ENCODE measurements at places on chromosomes 7 and 10. TPM values are rescaled to one million over a fixed set of nuclear protein-coding genes. Genes with fewer than 3 reads are reported as not detected.

The MET gene
- total RNA-seq: 1.4 TPM

GRCh38 chr10:95987685-95988426, 55.5 kb upstream of the CCNJ start:
- no peak for DNase-seq

GRCh38 chr7:123372368-123372767, 162.0 kb downstream of the IQUB start:
- no peak for DNase-seq

DNA sequence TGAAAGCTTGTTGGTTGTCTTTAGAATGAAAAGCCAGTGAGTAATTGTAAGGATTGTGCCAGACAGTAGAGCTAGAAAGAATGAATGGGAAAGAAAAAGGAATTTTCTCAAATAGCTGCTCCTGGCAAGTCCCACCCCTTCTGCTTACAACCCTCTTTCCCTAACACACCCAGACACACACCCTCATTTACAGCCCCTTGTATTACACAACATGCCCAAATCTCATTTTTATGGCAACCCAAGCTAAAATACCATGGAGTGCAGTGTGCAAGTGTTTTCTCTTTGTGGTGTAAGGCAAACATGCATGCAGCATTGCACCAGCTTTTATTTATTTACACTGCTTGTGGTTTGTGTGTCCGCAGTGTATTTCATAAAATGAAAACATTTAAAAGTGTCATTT, 1.5 kb downstream of the PRKAR2B start:
- DNase-seq: no peak

The ACBD7 gene
- 1.9 TPM for total RNA-seq

The HTR7 gene
- not detected for total RNA-seq

The SPDYE8 gene
- total RNA-seq: not detected

The HMX3 gene
- total RNA-seq: 0.19 TPM

DNA sequence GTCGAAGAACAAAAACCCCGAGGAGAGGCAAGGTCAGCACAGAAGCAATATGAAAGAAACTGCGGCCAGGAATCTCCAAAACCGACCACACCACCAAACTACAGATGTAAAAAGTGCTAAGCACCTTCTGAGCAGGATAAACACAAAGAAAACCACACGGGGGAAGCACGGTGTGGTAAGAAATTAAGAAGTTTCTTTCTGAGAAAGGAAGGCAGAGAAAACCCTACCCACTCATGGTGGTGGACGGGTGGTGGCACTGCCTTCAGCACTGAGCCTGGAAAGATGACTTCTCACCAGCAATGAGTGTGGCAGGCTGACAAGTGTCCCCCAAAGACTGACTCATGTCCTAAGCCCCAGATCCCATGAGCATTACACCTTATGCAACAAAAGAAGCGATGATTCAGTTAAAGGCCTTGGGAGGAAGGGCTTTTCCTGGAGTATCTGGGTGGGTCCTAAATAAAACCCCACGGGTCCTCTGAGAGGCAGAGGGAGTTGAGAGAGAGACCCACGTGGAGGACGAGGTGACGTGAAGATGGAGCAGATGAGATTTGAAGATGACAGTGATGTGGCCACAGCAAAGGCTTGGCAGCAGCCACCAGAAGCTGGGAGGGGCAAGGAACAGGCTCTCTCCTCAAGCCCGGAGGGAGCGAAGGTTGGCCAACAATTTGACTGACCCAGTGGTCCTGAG, 124.9 kb downstream of the DLG5 start:
- DNase-seq: peak; percentile 79

DNA sequence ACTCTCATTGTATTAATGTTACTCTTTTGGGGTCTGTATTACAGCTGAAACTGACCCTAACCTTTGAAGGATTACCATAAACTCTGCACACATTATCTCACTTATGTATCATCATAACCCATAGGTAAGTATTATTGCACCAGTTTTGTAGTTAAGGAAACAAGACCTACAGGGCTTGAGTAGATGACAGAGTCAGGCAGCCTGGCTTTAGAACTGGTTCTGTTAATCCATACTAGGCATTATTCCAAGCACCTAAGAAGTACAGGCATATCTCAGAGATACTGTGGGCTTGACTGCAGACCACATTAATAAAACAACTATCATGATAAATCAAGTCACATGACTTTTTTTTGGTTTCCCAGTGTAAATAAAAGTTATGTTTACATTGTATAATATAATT, 17.1 kb upstream of the AKR1B1 start:
- DNase-seq: no peak

The AKR1E2 gene
- 3.9 TPM for total RNA-seq

DNA sequence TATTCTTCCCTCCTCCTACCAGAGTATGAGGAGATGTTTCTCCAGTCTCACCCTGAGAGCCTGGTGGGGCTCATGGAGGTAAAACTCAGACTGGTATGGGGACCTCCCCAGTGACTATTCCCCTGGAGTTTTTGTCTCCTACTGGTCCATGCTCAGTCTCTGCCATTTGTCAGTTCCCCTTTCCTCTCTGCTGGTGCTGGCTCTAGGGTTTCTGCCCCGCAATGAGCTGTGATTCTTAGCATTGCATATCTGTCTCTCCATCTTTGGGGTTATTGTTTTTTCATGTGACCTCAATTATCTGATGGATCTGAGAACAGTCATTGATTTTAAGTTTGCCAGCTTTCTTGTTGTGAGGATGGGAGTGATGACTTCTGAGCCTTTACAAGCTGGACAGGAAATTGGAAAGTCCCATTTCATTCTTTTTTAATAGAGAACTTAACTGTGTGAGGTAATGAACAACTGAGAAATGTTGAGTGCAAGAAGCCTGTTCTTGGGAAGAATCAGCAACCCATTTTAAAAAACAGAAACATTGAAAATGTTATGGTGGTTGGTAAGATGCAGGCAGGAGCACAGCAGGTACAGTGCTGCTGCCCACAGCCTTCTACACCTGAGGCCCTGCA, 26.9 kb downstream of the NACAD start:
- DNase-seq: no peak

The PNLIPRP2 gene
- total RNA-seq: not detected

DNA sequence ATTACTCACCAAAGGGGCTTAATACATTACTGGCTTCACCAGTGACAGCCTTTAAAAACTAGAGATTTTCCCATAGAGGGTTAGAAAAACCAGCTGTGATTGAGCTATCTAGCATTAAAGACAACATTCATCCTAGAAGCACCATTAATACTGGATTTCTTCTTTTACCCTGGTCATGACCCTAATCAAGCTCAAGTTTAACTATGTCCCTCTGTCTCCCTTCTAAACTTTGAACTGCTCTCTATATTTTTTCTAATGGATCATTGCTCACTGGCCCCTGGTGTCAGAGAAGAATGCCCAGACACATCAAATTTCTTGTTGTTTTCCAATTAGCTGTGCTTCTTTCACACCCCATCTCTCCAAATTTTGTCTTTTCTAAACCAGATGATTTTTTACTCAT, 1101.3 kb downstream of the XPNPEP1 start:
- no peak for DNase-seq

- no peak for DNase-seq
Measured at GRCh38 chr10:102769375-102770107, 25.8 kb downstream of the WBP1L start.

DNA sequence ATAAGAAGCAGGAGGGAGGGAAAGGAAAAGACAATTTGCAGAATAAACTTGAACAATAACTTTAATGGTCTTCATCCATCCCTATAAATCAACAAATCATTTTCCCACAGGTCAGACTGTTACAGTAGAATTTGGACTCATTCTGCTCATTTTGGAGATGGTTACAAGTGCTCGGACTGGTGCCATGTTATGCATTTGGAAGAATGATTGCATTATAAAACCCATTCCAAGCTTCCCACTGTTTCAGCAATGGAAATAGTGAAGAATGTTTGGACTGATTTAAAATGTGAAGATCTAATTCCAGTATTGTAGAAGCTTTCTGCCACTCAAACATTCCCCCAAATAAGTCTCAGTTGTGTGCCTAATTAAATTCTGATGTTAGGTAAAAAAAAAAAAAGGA, 99.7 kb upstream of the ZEB1 start:
- no peak for DNase-seq

The SPDYE2B gene
- total RNA-seq: not detected

- no peak for DNase-seq
Measured at GRCh38 chr10:593901-594457, 95.5 kb downstream of the DIP2C start.

- no peak for DNase-seq
Measured at GRCh38 chr10:49629431-49629881, 15.6 kb downstream of the CHAT start.

DNA sequence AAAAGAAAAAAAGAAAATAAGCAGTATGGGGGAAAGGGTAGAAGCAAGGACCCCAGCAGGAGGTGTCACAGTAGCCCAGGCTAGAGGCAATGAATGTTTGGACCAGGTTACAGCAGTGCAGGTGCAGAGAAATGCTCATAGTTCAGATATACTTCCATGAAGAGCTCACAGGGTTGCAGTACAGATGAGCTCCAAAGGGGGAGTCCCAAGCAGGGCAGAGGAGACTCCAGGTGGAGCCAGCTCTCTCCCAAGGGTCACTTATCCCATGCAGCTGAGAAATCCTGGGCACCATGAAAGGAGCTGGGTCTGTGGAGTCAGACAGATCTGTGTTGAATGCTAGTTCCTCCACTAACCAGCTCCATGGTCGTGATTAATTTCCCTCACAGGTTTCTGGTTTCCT, 174.9 kb downstream of the C7orf25 start:
- no peak for DNase-seq

The CFTR gene
- not detected for total RNA-seq

Measured in activated CD4-positive, alpha-beta memory T cell treated with anti-CD3 and anti-CD28 coated beads for 36 hours (primary cell).